Fibroblast of the aortic adventitia (primary cell): ENCODE measurements at places on chromosomes 11 and 22. TPM values are rescaled to one million over a fixed set of nuclear protein-coding genes. Genes with fewer than 3 reads are reported as not detected.

GRCh38 chr11:22275600-22275999, 62.6 kb upstream of the SLC17A6 start:
- no peak for DNase-seq

GRCh38 chr11:11081776-11082175, 223.9 kb upstream of the ZBED5 start:
- no peak for DNase-seq

GRCh38 chr22:30390974-30391691, 3.9 kb upstream of the RNF215 start:
- peak; percentile 66 for DNase-seq

The NXPE2 gene
- 0.09 TPM in 1 of 2 replicates, not detected in the other for total RNA-seq

DNA sequence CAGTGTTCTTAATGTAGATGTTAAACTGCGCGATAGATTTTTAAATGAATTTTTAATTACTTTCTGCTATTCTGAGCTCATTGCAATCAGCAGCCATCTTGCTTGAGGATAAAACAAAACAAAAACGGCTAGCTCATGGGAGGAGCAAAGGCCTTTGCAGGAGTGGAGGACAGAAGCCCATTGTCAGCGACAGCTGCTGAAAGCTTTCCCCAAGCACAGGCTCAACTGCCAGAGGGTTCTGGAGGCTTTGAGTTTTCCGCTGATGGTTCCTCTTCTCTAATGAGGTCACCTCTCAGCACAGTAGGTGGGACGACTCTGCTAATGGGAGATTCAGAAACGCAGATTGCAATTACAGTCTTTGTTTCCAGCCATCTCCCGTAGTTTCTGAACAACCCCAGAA, 167.1 kb upstream of the TTC12 start:
- DNase-seq, result no peak

The POLA2 gene
- total RNA-seq, result 8.7 and 32.4 TPM in 2 replicates

DNA sequence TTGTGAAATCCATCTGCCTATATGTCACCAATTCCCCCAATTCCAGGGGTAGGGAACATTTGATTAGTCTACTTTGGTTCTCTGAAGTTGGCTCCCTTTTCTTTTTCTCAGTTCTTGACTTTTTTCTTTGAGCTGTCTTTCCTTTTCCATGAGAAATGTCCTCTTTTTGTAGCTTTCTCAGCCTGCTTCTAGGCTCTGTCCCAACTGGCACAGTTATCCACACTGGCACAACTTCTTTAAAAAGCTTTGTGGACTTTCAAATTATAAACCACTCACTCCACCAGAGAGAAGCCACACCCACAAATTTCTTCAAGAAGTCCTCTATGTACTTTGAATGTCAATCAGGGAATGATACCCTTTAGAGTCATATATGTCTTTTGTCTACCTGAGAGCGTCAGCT, 100.5 kb downstream of the TTC17 start:
- no peak for DNase-seq

DNA sequence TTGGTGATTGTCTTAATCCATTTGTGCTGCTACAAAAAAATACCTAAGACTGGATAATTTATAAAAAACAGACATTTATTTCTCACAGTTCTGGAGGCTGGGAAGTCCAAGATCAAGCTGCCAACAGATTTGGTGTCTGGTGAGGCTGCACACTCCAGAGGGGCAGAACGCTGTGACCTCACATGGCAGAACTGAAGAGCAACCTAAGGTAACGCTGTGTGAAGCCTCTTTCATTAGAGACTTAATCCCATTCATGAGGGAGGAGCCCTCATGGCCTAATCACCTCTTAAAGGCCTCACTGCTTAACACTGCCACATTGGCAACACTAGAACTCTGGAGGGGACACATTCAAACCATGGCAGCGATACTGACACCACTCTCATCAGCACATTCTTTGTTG, 42.7 kb upstream of the BIRC3 start:
- no peak for DNase-seq

The KRTAP5-7 gene
- total RNA-seq, result 0.09 and 0.33 TPM in 2 replicates

DNA sequence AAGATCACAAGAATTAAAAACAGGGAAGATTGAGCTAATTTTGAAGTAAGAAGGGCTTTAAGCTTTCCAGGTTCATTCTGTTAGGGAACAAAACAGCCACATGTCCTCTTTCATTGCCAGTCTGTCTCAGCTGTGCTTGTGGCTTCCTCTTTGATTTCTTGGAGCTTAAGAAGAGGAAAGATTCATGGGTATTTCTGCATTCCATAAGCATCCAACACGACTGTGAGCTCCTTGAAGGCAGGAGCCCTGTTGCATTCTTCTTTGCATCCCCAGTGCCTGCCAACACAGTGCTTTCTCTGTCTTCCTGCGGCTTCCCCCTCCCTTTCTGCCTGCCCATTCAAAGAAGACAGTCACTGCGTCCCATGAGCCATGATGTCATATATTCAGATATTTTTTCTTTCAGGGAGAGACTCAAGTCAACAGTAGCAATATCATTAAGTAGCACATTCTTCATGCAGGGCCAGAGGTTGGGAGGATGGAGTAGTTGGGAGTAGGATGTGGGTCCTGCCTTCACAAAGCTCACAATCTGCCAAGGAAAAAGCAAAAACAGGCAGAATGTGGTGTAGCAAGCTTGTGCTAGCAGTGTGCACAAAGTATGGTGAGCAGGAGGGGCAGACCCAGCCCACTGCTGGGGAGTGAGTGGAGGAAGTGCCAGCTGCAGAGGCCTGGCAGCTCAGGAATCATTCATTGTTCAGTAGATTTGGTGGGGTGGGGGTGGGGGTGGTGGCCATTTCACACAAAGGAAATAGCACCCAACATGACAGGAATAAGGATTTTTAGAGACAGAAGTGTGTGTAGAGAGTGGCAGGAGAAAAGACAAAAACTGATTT, 162.1 kb upstream of the RASSF10 start:
- no peak for DNase-seq

DNA sequence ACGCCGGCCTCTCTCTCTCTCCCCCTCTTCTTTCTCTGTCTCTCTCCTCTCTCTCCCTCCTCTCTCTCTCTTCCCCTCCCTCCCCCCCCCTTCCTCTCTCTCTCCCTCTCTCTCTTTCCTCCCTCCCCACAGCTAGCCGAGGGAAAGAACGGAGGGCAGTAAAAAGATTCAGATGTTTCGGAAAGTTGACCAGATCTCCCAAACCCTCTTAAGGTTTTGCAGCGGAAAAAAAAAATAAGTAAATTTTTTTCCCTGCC, 195 bp upstream of the ALX4 start:
- no peak for DNase-seq

- DNase-seq, result no peak
These were observed 839.8 kb upstream of the CNTN5 start for GRCh38 chr11:98180921-98181320.

- DNase-seq, result peak; percentile 28
These were observed 24.9 kb downstream of the PGM2L1 start for GRCh38 chr11:74373382-74373781.

GRCh38 chr11:128576555-128576954, 10.8 kb downstream of the ETS1 start:
- no peak for DNase-seq

GRCh38 chr11:61172356-61172755, 11.1 kb upstream of the VPS37C start:
- no peak for DNase-seq

- DNase-seq, result no peak
These were observed 103.1 kb downstream of the PDE2A start for GRCh38 chr11:72570893-72571661.

- DNase-seq, result no peak
These were observed 9.7 kb downstream of the RTL6 start for GRCh38 chr22:44488354-44488753.

GRCh38 chr11:66856496-66857233, at the start of gene LRFN4:
Gene LRFN4 (plus strand): TSS chr11:66857064. CDS start chr11:66857745, 681 bp downstream.
- DNase-seq, result no peak

DNA sequence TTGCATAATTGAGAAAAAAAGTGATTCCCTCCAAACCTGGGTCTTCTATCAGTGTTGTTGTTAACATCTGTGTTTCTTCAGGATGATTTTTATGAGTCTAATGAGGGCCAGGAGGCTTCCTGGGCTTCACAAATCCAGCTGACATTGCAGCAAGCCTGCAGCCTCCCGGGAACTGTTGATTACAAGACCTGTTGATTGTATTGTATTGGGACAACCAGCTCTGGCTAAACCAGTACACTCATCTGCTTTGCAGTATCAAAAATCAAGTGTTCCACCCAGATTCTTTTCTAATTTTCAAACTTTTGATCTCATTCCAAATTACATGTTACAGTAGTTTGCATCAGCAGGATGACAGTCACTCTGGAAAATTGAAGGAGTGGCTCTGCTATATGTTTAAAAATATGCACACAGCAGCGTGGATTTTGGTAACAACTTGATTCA, 16.1 kb upstream of the PRSS23 start:
- peak; percentile 71 for DNase-seq

- DNase-seq, result no peak
These were observed 51.8 kb upstream of the LMO1 start for GRCh38 chr11:8315463-8315862.

- DNase-seq, result peak; percentile 28
These were observed 140.5 kb downstream of the FCHSD2 start for GRCh38 chr11:73001615-73002014.

The TESMIN gene
- 1.2 TPM in 1 of 2 replicates, not detected in the other for total RNA-seq

The CELSR1 gene
- total RNA-seq, result 1.1 and 4.3 TPM in 2 replicates

DNA sequence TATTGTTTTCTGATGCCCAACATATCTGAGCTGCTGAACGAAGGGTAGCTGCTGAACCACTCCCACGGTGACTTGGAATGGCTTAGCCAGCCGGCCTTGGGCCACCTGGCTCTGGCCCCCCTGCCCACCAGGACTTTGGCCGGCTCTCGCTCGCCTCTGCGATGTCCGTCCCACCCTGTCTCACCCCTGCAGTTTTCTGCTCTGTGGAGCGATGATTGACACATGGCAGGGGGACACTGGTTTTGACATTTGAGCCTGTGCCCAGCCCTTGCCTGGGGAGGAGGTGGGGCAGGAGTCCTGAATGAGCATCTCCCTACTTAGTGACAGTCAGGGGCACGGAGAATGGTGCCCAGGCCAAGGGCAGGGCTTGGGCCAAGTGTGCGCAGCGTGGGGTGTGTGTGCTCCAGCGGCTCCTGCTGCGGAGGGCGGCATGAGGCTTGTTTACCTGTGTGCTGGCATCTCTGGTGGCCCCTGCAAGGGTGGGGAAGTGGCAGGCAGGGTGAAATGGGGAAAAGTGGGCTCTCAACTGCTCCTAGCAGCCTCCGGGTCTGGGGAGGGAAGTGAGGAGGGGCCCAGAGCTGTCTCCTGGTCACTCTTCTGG, 15.7 kb upstream of the CDKN1C start:
- no peak for DNase-seq

DNA sequence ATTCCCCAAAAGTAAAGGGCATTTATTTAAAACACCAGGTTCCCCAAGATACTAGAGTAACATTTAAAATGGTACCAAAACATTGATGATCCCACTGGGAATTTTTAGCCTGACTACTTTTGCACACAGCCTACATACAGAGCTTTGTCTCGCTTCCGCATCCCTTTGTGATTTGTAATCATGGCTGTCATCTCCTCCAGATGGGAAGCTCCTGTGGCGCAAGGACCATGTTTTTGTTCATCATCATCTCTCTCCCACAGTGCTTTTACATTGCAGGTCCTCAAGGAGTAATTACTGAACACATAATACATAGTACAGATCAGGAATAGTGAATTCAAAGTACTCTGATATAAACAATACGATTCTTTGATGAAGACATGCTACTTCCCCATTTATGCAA, 231.2 kb upstream of the MTNR1B start:
- DNase-seq, result peak; percentile 2

The GTSE1 gene
- 1.3 and 13.4 TPM in 2 replicates for total RNA-seq

The MPEG1 gene
- total RNA-seq, result not detected in 2 replicates

DNA sequence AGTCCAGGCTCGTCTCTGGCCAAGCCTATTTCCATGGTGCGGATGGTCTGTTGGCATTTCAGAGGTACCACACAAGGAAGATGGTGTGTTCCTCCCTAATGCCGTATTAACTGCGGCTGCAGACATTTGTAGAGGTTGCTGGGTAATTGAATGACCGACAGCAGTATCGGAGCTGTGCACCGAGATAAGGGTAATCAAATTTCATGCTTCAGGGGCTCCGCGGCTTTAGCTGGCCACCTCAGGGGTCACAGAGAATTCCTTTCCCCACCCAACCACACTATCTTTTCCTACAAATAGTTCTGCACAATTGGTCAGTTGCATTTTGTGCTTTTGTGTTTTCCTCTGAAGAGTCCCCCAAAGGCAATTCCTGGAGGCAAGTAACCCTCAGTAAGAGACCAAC, 297.4 kb downstream of the OPCML start:
- no peak for DNase-seq

- DNase-seq, result peak; percentile 5
These were observed 269.0 kb downstream of the ST3GAL4 start for GRCh38 chr11:126624506-126624905.

The EMID1 gene
- total RNA-seq, result 0.08 TPM in 1 of 2 replicates, not detected in the other

DNA sequence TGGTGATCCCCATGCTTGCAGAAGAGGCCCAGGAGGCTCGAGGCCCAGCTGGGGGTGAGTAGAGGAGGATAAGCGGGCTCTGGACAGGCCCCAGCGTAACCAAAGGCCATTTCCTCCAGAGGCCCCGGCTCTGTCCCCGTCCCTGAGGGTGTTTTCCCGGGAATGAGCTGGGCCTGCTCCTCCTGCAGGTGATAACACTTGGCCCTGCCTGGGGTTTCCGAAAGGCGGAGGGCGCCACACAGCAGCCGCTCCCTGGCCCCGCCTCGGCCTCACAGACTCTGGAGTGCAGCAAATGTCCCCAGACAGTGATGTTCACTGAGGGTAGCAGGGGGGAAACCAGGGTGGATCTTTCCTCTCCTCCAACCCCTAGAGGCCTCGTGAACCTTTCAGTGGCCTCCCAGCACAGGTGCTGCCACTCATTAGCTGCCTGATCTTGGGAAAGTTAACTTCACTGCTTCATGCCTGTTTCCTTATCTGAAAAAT, 10.5 kb upstream of the MGAT3 start:
- DNase-seq, result no peak

GRCh38 chr22:39148727-39149535, 3.5 kb downstream of the CBX7 start:
- no peak for DNase-seq

The RFPL3 gene
- not detected in 2 replicates for total RNA-seq

The PNPLA5 gene
- not detected in 2 replicates for total RNA-seq

- no peak for DNase-seq
These were observed 312.9 kb upstream of the CCDC90B start for GRCh38 chr11:83599066-83599465.

GRCh38 chr11:134882671-134883297, 470.7 kb upstream of the B3GAT1 start:
- no peak for DNase-seq

GRCh38 chr11:102911758-102912481, 37.1 kb upstream of the MMP12 start:
- no peak for DNase-seq
